ENCODE measurements at places on chromosomes 3 and 15.

GRCh38 chr3:131361464-131362421, 19.8 kb upstream of the NUDT16 start:
- no peak for DNase-seq

DNA sequence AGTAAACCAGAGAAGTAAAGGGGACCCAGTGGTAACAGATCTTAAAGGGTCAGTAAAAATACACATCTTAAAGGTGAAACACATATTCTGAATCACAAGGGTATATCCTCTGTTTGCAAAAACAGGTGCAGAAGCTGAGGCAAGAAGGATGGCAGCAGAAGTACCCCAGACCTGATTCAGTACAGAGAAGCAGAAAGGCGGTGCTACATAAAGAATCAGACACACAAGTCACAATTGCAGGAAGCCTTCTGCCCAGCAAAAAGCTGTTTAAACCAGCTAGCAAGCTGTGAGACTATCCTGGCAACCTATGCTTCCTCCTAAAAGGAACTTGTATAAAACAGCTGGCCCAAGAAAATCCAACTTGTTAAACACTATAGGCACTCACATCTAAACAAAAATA, 49.4 kb downstream of the ZNF280D start:
- no peak for DNase-seq

- DNase-seq = no peak
Measured at GRCh38 chr15:75671730-75672602, 24.3 kb downstream of the SNX33 start.

- no peak for DNase-seq
Measured at GRCh38 chr15:85568261-85568808, 187.9 kb downstream of the AKAP13 start.

GRCh38 chr15:66880380-66881155, 178.5 kb downstream of the SMAD6 start:
- DNase-seq = no peak

DNA sequence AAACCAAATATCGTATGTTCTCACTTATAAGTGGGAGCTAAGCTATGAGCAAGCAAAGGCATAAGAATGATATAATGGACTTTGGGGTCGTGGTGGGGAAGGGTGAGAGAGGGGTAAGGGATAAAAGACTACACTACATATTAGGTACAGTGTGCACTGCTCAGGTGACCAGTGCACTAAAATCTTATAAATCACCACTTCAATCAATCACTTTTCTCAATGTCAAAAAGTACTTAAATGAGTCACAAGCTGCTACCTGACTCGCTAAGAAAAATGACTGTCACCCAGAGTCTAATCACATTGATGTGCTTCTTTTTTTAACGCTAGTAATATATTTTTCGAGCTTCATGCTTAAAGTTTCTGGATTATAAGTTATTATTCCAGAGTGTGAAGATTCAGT, 95.5 kb downstream of the CBLB start:
- no peak for DNase-seq

- DNase-seq = no peak
Measured at GRCh38 chr3:115245438-115245837, 98.3 kb upstream of the ZBTB20 start.

DNA sequence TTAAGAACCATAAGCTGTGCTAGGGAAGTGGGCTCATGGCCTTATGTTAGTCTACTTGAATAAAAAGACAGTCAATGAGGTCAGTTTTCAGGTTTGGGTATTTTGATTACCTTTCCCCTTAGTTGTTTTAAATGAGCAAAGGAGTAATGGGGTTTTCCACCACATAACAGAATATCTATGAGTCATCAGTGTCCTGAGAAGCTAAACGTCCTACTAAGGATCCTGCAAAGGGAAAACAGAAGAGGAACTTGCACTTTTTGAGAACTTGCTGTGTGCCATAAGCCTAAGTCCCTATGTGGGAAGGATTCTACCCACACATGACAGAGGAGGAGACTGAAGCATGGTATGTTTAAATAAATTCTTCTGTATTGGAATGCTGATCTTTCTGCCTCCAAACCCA, 292.8 kb upstream of the TMC3 start:
- no peak for DNase-seq

- no peak for DNase-seq
Measured at GRCh38 chr3:115651087-115651486, 27.8 kb downstream of the GAP43 start.

DNA sequence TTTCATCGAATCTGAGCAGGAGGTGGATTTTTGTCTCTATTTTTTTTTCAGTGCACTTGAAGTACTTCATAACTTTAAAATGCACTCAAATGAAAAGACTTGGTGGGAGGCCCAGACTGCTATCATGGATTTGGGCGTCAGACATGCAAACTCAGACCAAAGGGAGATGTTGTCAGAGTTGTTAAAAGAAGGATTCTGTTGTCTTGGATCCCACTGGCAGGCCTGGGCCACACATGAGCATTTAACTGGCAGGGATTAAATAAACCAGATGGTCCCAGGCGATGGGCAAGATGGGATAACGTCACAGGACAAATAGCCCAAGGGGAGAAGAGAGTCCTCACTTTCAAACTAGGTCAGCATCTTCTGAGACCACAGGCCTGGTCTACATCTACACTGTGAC, 15.4 kb downstream of the RTP1 start:
- DNase-seq = no peak

- peak; percentile 6 for DNase-seq
Measured at GRCh38 chr3:129690406-129690805, 83.9 kb upstream of the PLXND1 start.

All from NCI-H1048 (cell line).